ENCODE measurements at places on chromosomes 12 and 14.

GRCh38 chr12:129202109-129202814 is 349.0 kb downstream of the GLT1D1 start:
- no peak for DNase-seq

GRCh38 chr14:91397965-91398591 is 19.5 kb downstream of the CCDC88C start:
- DNase-seq: no peak

DNA sequence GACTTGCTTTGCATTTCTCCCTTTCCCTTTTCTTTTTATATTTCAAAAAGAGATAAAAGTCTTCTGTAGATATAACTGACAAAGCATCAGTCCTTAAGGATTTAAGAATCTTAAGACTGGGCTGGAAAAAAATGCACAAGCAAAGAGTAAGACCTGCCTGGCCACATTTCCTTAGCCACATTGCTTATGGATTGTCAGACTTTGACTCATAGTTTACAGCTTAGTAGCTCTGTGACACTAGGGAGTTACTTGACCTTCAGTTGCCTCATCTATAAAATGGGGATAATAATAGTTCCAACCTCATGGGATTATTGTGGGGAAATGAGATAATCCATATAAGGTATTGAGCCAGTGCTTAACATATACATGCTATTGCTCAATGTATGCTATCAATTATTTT is 66.4 kb upstream of the STK38L start:
- no peak for DNase-seq

- peak; percentile 4 for DNase-seq
These were observed 1.5 kb upstream of the HSP90B1 start for GRCh38 chr12:103928682-103929045.

GRCh38 chr12:120126635-120127005 is 10.1 kb upstream of the RAB35 start:
- DNase-seq: no peak

DNA sequence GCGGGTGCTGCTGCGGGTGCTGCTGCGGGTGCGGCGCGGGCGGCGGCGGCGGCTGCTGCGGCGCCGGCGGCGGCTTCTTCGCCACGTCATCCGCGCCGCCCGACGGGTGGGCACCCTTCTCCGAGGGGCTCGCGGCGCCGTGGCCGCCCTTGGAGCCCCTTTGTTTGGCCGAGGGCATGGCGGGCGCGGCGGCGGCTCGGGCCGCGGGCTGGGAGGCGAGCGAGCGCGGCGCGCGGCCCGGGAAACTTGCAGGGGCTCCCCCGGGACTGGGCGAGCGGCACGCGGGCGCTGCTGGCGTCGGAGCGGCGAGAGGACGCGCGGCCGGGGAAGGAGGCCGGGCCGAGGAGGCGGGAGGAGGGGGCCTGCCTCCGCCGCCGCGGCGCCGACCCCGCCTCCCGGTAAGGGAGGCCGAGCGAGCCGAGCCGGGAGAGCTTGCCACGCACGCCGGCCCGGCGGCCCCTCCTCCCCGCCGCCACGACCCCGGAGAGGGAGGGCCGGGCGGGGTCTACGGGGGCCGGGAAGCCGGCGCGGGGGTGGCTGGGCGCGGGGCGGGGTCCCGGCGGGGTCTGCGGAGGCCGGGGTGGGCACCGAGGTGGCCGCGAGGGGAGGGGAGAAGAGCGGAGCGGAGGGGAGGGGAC is at the start of gene CKAP4:
TSS of gene CKAP4 (minus strand) at position 347 of the 638 bp plus-strand sequence. CDS start at position 178, 169 bp downstream.
- DNase-seq: no peak

DNA sequence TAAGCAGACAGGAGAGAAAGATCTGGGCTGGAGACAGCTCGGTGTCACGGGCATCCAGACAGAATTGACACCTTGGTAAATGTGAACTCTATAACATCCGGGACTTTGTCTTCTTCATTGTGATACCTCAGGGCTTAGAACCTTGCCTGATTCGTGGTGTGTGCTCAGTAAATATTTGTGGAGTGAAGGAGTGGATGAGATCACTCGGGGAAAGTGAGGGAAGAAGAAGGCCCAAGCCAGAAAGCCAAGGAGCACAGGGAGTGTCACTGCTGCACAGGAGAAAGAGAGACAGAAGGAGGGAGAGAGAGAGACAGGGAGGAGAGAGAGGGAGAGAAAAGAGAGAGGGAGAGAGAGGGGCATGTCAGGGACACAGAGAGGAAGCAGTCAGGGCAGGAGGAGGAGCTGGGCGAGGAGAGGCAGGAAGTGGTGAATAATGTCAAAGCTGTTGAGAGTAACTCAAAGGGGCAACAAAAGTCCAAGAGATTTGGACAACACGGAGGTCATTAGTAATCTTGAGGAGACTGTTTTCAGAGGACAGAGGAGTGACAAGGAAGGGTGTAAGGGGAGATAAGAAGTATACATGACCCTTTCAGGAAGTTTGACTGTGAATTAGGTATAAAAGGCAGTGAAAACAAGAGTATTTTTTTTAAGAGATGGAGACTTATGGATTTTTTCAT is 141.6 kb upstream of the MAX start:
- DNase-seq: no peak

DNA sequence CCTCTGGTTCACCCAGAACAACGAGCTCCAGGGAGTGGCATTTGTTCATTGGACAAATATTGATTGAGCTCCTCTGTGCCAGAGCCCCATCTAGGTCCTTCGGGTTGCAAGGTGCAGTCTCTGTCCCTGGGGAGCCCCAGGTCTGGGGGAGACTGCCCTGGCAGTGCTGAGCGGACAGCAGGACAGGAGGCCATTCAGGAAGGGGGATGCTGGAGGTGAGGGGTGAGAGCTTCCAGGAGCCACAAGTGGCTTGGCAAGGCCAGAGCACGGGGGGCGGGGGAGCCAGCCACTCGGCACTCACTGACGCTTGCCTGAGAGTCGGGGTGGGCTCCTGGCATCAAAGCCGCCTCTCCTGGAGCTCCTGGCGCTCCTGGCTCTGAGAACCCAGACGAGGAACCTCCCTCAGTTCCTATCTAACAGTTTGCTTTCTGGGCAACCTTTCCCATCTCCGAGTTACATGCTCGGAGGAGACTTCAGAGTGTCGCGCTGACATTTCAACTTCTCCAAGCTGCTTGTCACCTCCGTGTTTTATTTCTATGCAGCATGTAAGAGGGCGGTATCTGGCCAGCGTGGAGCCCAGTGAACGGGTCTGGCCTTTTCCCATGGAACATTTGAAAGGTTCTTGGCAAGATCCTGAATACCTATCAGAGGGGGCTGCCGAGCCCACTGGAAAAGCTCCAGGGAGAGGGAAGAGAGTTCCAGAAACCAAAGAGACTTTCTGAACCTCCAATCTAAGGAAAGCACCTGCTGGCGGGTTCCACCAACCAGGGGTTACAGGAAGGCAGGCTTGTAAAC is 62.0 kb upstream of the BCL11B start:
- DNase-seq: no peak

DNA sequence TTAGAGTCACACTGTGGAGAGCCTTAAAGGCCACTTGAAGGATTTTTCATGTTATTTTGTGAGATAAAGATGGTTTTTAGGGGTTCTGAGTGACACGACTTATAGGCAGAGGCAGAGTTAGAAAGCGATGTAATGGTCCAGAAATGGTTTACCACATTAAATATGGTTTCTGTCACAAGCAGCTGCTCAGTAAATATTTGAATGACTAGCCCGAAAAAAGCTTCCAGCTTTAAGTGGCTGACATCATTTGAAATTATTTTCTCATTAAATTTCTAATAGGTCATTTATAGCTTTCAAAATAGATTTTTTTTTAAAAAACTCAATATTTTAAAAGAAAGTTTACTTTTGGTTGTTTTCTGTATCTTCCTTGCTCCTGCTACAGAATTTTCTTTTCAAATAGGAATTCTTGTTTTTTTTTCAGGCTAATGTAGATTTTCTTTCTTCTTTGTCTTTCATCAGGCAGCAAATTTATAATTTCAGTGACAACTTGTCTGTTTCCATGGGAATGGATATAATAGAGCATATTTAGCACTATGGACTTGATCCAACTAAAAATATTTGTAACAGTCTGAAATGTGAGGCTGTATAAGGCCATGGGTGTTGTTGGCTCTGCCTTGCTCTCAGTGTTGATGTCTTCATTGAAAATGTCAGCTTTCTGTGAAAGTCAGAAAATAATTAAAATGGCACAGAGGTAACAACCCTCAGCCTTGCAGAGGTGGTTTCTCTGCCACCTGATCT is 700.0 kb downstream of the TMTC2 start:
- no peak for DNase-seq

GRCh38 chr12:122356192-122356635 is 66.3 kb downstream of the CLIP1 start:
- DNase-seq: peak; percentile 27

DNA sequence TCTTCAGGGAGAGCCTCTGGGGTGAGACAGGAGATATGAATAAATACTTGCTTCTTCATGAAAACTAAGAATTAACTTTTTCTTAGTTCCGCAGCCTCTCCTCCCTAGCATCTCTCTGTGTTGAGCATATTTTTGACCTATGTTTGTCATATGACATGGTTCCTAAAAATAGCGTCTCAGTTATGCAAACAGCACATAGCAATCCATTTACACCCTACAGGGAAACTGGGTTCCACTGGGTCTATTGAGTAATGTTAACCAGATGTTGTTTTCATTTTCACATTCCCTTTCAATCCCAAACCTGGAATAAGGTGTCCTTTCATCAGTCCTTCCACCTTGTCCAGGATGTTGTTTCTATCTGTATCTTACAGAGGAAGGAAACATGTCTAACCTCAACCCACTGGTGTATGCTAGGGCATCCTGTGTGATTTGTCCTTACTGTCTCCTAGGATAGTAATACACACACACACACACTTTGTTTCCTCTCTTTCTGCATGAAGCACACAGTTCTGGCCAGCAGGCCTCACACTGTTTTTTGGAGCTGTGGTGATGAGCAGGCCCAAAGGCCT is 1543.5 kb downstream of the AACS start:
- no peak for DNase-seq

DNA sequence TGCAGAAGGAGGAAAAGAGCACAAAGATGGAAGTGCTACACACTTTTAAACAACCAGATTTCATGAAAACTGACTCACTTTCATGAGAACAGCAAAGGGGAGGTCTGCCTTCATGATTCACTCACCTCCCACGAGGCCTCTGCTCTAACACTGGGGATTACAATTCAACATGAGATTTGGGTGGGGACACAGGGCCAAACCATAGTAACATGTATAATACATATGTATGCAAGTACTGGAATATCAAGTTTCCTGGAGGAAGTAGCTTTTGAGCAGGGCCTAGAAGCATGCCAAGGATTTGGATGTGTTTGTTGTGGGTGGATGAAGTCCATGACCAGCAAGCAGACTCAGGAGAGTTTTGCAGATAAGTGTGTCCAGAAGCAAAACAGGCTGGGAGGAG is 409.0 kb downstream of the RGS6 start:
- DNase-seq: no peak

DNA sequence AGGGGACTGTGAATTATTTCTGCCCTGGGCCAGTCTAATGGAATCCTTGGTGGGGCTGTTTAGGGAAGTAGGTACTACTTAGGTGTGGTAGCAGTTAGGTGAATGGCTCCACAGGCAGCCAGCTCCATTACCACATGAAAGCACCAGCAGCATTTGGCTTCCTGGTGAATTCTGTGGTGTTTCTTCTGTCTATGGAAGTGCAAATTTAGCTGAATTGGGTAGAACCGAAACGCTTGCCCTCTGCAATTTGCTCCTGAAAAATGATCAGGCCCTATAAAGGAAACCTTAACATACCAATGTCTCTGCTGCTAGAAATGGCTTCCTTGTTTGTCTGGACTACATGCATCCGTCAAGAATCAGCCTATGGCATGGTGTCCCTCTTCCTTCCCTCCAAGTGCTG is 16.4 kb downstream of the FLRT2 start:
- DNase-seq: no peak

GRCh38 chr12:93981411-93981810 is 167.0 kb upstream of the PLXNC1 start:
- no peak for DNase-seq

DNA sequence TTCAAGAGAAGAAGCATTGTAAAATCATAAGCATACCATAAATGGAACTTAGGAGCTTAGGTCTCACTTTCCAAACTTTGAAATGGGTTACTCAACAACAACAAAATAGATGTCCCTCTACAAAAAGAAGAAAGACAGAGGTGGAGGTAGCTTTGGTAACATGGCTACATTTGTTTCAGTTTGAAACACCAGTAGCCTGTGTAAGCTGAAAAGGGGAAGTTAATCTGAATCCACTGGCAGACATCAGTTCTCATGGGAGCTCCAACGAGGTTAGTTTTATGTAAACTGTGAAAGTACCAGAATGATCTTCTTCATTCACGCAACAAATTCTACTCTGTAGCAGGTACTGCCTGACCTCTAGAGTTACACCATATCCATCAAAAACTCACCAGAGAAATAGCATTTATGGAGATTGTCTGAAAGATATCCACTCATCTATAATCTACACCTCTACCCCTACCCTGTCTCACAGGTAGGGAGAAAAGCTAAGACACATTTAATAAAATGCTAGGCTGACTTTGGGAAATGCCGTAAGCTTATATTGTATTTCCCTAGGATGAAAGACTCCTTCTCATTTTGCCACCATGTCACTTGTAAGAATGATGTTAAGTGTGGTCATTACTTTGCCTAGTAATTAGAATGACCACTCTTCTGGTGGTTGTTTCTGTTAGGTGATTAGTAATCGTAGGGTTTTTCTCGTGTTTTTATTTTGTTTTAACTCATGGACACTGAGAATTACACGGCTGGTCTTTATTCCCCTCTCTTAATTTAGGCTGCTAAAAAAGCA is 224.1 kb downstream of the ASCL1 start:
- DNase-seq: no peak

DNA sequence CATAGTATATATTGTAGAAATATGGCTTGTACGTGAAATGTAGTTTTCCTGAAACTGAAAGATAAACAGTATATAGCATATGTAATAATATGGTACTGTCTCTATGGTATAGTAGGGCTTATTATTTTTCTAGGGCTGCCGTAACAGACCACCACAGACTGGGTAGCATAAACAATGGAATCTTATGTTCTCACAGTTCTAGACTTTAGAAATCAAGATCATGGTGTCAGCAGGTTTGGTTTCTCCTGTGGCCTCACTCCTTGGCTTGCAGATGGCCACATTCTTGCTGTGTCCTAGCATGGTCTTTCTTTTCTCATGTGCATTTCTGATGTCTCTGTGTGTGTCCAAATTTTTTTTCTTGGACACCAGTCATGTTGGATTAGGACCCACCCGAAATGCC is 155.8 kb downstream of the TMTC2 start:
- DNase-seq: no peak

- DNase-seq: no peak
These were observed 42.4 kb downstream of the ATXN2 start for GRCh38 chr12:111556676-111557075.
